ENCODE measurements at places on chromosomes 7 and 10.

- DNase-seq = no peak
Observed at GRCh38 chr10:34821587-34822585, 6.8 kb upstream of the PARD3 start.

- DNase-seq = no peak
Observed at GRCh38 chr7:135575296-135575695, 17.6 kb downstream of the NUP205 start.

DNA sequence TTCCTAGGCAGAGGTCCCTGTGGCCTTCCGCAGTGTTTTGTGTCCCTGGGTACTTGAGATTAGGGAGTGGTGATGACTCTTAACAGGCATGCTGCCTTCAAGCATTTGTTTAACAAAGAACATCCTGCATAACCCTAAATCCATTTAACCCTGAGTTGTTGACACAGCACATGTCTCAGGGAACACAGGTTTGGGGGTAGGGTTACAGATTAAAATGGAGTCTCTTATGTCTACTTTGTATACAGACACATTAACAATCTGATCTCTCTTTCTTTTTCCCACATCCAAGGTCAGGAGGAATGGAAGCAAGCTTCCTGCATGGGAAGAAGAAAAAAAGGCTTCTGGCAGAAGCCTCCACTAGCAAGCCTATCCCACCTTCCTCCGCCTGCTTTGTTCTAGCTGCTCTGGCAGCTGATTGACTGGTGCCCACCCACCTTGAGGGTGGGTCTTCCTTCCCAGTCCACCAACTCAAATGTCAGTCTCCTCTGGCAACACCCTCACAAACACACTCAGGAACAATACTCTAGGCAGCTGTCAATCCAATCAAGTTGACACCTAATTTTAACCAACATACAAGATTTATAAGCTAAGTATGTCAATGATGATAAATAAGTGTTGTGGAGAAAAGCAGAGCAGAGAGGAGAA lies 176.5 kb upstream of the CCZ1B start:
- DNase-seq = no peak

GRCh38 chr7:7913504-7913903 lies 55.1 kb upstream of the GLCCI1 start:
- peak; percentile 6 for DNase-seq

- DNase-seq = no peak
Observed at GRCh38 chr7:142854372-142855113, at the start of gene EPHB6. TSS of gene EPHB6 (plus strand) at chr7:142855076. CDS start at chr7:142863228, 8,152 bp downstream.

All from GM04503 (cell line).